ENCODE measurements at places on chromosomes 16 and 17.

GRCh38 chr16:81896902-81897301 lies 114.4 kb downstream of the SDR42E1 start:
- no peak for DNase-seq

GRCh38 chr16:49592546-49593423 lies 219.2 kb downstream of the C16orf78 start:
- no peak for DNase-seq

DNA sequence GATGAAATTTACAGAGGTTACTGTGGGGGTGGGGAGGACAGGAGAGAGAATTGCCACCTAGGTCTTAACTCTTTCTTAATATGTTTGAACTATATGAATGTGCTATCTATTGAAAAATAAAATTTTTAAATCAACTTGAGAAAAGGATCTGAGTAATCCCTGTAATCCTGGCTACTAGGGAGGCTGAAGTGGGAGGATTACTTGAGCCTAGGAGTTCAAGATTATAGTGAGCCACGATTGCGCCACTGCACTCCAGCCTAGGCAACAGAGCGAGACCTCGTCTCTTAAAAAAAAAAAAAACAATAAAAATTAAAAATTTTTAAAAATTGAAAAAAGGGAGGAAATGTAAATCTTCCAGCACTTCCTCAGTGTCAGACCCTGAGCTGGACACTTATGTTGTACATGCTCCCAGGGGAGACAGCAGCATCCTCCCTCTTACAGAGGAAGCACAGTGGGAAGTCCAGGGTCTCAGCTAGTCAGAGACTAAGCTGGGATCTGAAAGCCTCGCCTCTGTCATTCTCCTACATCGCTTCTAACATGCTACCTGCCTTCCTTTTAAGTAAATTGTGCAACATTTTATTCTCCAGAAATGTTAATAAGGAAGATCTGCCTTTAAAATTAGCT lies 21.9 kb downstream of the PMM2 start:
- no peak for DNase-seq

- DNase-seq = no peak
Measured at GRCh38 chr17:80025140-80025539, 10.5 kb downstream of the TBC1D16 start.

GRCh38 chr17:79042421-79043190 lies 18.6 kb downstream of the C1QTNF1 start:
- no peak for DNase-seq

DNA sequence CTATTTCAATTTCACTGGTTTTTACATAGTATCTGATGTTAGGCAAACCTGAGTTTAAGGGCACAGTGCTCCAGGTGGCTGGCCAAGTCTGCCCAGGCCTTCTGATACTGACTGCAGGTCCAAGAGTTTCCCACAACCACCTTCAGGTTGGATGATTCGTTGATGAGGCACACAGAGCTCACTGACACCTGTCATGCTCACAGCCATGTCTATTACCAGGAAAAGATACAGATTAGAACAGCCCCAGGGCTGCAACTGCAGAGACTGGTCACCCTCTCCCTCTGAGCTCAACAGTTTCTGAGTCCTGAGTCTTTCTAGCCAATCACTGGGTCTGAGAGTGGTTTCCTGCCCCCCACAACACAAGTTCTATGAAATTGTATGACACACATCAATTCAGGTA lies 37.2 kb downstream of the MEAK7 start:
- no peak for DNase-seq

GRCh38 chr16:85028685-85029407 lies 1.3 kb downstream of the KIAA0513 start:
- DNase-seq = peak; percentile 53
